ENCODE measurements at places on chromosomes 1 and 21. TPM values are rescaled to one million over a fixed set of nuclear protein-coding genes. Genes with fewer than 3 reads are reported as not detected.

GRCh38 chr21:15275615-15276235 is 210.9 kb upstream of the NRIP1 start:
- no peak for DNase-seq

DNA sequence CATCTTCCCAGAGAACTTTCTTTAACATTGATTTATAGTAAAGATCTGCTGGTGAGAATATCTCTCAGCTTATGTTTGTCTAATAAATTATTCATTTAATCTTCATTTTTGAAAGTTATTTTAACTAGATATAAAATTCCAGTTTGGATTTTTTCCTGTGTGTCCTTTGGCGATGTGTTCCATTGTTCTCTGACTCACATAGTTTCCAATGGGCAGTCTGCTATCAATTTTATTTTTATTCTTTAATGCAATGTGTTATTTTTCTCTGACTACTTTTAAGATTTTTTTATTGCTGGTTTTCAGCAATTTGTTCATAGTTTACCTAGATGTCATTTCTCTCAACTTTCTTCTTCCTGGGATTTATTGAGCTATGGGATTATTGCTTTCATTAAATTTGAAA is 325.2 kb upstream of the POGK start:
- no peak for DNase-seq

- DNase-seq = no peak
Observed at GRCh38 chr1:6461538-6462411, 4.2 kb downstream of the TNFRSF25 start.

GRCh38 chr1:221743416-221744208 is 1.7 kb upstream of the DUSP10 start:
- DNase-seq = no peak

- DNase-seq = no peak
Observed at GRCh38 chr1:3924825-3925220, 24.8 kb upstream of the C1orf174 start.

GRCh38 chr1:67239738-67240137 is 67.9 kb upstream of the IL12RB2 start:
- no peak for DNase-seq

GRCh38 chr1:38608202-38608864 is 251.2 kb downstream of the RRAGC start:
- DNase-seq = no peak

- no peak for DNase-seq
Observed at GRCh38 chr1:40593449-40594186, 62.2 kb downstream of the ZNF684 start.

Gene KIAA0040
- 0.41 TPM for total RNA-seq

Gene GRIK1
- total RNA-seq = 4.1 TPM

Gene TSPEAR
- not detected for total RNA-seq
